ENCODE measurements at places on chromosomes 3 and 15.
A peak's percentile ranks its signal among the peaks of the same experiment; 100 is the strongest.

DNA sequence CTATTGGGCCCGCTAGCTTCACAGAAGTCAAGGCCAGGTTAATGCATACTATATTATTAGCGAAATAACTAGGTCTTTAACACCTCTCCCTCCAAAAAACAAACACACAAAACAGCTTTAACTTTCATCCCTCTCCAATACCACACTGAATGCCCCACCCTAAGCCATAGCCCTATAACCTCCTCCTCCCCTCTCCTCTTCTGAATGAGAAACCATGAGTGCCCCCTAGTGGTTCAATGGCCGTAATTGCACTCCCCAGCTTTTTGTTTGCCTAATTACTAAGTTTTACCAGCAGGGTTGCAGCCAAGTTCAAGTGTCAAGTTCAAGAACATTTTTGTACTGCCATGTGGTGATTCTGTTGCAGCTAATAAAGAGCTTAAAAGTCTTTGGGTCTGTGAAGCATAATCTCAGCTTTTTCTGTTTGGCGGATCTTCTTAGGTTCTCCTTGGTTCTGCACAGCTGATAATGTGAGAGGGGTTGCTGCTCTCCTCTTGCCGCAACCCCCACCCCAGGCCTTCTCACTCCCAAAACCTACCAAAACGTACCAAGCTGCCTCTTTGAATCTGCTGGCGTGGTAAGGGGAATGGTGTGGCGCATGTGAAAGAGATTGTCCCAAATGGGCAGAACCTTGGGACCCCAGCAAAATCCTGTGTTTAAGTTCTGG lies 57.9 kb downstream of the RPL22L1 start:
- peak; percentile 76 for DNase-seq

DNA sequence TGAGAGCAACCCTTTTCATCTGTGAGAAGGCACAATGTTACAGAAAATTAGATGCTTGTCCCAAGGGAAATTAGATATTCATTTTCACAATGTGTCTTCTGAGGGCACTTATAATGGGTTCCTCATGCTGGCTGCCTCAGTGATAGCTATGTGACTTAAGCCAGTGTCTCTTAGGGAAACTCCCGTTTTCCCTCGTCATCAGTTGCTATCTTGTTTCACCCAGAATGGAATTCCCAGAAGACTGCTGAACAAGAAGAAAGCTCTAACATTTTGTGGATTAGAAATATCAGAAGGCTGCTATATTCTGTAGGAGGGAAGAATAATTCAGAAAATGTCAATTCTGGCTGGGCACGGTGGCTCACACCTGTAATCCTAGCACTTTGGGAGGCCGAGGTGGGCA lies 67.9 kb upstream of the WDR72 start:
- no peak for DNase-seq

DNA sequence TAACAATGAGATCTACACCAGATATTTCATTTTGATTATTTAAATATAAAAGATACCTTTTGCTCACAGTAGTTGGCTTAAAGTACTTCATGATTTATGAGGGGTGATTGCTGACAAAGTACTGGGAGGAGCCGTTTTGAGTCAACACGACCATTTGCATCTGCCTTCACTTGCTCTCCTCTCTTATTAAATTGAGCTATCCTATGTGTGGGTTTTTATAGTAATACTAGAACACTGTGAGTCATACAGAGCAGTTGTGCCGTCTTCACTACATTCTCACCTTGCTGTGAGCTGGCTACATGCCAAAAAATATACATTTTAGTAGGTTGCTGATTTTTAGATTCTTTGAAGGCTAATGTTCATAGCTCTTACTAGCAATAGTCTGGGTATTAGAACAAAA lies 161.2 kb downstream of the ALCAM start:
- DNase-seq, result peak; percentile 18

DNA sequence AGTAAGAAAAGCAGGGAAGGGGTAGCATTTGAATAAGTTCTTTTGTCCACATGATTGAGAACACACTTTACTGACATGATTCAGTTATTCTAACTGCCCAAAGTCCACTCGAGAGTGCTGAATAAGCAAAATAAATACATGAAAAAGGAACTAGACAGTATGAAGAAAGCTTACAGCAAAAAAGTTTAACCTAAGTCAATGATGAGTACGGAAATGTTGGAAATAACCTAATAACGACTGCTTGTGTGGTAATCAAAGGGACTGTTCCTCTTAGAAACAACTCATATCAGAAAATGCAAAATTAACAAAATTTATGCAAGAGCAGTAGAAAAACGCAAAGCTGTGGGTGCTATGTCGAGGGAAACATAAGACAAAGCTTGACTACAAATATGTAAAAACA lies 36.6 kb downstream of the DMXL2 start:
- DNase-seq, result no peak

DNA sequence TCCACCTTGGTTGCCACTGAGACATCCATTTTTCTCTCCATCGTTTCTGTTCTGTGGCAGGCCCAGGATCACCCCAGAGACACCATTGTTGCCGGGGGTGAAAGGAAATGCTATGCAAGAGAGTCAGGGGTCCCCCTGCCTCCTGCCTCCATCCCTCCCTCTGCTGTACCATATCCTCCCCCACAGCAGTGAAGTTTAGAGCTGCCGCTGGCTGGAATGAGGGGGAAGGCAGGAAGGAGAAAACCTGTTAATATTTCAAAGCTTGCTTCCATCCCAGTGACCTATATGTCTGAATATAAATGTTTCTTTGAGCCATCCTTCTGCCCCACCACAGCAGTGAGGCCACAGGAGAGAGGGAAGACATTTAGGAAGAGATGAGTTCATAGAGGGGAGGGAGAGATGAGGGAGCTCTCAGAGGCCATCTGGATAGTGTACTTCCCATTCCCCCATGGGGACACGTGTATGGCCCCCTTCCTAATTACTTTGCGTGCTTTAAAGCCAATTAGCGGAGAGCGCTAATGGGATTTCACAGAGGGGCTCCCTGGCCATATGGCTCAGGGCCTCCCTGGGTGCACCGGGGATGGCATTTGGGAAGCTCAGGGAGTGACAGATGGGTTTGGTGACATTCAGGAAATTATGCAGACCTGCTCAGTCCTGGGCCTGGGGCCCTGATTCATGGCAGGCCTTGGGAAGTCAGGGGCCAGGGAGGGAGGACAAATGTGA lies 40.4 kb upstream of the CHRNB4 start:
- DNase-seq, result no peak

- DNase-seq, result no peak
Measured at GRCh38 chr3:126552688-126553283, 5.9 kb downstream of the C3orf22 start.

- peak; percentile 69 for DNase-seq
Measured at GRCh38 chr3:66822186-66823008, 175.7 kb upstream of the KBTBD8 start.
